ENCODE measurements at places on chromosomes 4 and X.

GRCh38 chr4:164027805-164028204, 533.3 kb downstream of the TMA16 start:
- no peak for DNase-seq

GRCh38 chr4:45920861-45921260, 203.0 kb downstream of the GABRG1 start:
- no peak for DNase-seq

GRCh38 chr4:182248295-182248694, 5.1 kb downstream of the TENM3 start:
- no peak for DNase-seq

DNA sequence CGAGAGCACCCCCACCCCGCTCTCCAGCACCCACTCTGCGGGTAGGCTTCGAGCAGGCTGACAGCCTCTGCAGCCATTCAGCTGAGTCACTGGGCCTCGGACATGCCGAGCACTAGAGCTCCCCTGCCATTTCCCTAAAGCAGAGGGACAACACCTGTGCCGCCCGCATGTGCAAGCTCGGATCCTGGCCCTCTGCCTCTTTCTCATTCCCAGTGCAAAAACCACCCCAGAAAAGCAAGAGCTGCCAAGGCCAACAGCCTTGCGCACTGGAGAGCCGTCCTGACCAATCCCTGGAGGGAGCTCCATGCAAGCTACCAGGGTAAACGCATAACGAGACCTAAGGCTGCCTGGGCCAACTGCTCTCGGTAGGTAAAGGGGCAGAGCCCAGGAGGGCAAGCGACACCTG, 5.3 kb downstream of the HCFC1 start:
- DNase-seq, result no peak

DNA sequence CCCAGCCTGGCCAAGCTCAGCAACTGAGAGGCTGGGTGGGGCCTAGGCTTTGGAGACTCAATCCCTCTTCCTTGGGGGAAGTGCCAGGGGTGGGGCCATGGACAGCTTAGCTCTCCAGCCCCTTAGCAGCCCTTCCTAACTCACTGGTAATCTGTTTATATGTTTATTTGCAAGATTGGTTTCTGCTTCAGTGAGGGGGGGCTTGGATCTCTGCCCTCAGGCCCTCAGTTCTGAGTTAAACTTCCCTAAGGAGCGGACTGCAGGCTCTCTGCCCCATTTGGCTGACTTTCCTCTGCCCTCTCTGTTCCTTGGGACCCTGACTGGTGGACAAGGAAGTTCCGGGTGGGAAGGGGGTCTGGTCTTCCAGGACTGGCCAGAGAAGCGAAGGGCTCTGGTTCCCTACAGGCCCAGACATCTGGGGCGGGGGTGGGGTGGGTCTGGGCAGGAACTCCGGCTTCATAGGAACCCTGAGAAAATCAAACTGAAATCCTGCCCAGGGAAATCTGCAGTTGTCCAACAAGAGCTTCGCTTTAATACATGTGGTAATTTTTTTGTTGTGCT, 51.4 kb downstream of the NALF2 start:
- DNase-seq, result no peak

DNA sequence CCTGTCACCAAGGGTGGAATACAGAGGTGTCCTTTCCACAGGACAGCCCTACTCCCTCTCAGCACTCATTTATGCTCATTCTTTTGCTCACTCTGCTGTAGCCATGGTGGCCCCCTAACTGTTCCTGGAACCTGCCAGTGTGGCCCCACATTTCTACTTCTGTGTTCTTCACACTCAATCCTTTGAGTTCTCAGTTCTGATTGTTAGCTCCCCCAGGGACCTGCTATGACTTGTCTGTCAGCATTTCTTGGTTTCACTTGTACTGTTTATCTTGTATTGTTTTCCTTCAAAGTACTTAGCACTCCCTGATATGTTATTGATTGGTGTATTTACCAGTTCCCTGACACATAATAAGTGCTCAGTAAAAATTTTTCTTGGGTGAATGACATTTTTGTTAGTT, 14.9 kb downstream of the VBP1 start:
- no peak for DNase-seq

- DNase-seq, result no peak
Measured at GRCh38 chrX:40867352-40867751, 132.0 kb upstream of the MED14 start.

- no peak for DNase-seq
Measured at GRCh38 chrX:11543249-11543648, 122.5 kb downstream of the ARHGAP6 start.

DNA sequence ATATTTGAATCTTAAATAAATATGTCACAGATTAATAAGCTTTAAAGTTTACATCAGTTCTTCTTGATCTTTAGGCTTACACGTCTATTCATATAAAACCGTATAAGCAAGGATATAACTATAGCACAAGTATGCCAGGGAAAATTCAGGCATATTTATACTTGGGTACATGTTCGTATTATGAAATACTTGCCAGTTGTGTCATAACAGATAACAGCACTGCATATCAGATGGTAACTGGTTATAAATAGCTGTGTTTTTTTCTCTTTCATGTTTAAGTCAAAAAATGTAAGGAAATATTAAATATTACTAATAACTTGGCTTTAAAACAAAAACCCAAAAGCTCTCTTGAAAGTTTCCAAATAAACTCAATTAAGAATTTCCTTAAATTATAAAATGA, 17.5 kb downstream of the BRWD3 start:
- no peak for DNase-seq

DNA sequence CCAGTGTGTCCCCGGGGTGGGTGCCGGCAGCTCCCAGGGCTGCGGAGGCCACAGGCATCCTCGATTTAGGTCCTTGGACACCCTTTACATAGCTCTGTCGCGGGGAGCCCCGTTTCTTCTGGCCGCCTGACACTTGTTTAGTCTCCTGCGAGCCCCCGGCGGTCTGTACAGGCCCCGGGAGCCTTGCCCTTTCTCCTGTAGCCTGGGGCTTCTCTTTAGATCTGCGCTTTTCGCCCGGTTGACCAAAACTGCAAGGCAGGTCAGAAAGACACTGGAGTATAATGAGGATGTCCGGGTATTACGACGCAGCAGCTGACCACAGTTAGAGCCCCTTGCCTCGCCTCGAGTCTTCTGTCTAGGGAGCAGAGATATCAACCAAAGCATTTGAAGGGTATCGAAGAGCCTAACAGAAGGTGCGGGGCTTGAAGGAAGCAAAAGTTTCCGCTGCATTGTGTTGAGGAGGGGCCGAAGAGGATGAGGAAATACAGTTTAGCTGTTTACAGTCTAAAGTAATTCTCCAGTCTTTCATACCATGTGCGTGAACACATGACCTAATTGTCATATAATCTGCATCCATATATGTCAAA, 479 bp downstream of the BRCC3 start:
- no peak for DNase-seq
